ENCODE measurements at places on chromosomes 3 and 15.

GRCh38 chr3:7950890-7951289, 550.7 kb upstream of the LMCD1 start:
- DNase-seq, result no peak

- no peak for DNase-seq
These were observed 7.1 kb upstream of the SSUH2 start for GRCh38 chr3:8651418-8652323.

GRCh38 chr3:7630351-7630911, 769.5 kb downstream of the GRM7 start:
- DNase-seq, result peak; percentile 11

- no peak for DNase-seq
These were observed 1274.7 kb upstream of the CADM2 start for GRCh38 chr3:83683937-83684598.

DNA sequence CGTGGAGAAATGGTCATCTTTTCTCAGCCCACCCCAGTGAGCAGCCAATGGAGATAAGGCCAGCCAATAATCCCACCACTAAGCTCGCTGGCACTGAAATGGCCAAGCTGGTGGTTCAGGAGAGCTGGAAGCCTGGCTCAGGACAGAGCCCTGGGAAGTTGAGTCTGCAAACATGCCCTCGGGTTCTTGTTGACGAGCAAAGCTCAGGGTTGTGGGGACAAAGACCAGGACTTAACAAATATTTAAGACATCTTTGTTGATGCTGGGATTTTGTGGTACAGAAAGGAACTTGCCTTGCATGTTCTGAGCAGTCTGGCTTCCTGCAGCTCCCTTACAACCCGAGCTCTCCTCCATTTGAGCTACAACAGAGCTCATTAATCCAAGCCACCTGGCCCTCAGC, 4.4 kb downstream of the FAH start:
- DNase-seq, result no peak

DNA sequence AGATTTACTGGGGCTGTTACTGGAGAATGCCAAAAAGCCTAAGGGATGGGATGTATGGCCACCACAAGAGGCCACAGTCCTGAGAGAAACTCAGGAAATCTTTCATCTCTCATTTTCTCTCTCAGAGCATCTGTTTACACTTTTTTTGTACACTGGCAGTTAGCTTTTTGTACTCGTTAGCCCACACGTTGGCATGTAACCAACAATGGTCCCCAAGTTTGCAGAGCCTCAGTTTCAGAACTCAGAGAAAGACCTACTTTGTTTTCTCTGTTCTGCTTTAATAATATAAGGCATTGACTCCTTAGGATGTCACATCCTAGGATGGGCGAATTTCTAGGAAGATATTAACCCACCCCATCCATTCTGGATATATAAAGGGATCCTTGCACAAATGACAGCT, 183.5 kb downstream of the SUCNR1 start:
- DNase-seq, result no peak

DNA sequence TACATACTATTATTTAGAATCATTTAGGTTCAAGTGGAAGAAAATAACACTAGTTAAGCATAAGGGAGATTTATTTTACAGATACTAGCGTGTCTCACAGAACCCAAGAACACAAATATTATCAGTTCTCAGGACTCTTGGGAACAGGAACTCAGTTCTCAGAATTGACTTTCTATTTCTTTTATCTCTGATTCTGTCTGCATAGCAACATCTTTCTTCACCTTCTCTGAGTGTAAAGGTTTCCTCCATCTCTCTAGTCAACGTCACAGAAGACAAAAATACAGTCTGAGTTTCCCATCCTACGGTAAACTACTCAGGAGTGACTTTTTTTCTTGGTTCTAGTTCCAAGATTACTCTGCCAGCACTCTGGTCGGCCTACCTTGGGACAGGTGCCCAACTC, 220.0 kb downstream of the SV2B start:
- DNase-seq, result no peak

DNA sequence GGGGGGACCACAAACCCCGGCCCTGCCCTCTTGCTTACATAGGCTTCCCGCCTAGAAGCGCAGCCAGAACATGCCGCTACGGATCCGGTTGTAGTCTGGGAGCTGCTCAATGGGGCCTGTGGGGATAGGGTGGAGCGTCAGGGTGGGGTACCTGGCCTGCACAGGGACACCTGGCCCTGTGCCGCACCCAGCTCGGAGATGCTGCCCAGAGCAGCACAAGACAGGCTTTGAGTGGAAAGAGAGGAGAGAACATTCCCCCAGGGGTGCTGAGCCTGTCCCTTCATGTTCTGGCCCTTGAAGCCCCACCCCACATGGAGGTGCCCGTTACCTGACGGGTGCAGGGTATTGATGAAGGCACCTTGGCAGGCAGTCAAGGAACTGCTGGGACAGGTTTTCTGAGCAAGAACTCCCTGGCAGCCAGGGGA, 4.0 kb upstream of the COL7A1 start:
- no peak for DNase-seq

- DNase-seq, result no peak
These were observed 48.8 kb downstream of the UBP1 start for GRCh38 chr3:33391255-33391995.

Data from dermis blood vessel endothelial cell (primary cell).